ENCODE measurements at places on chromosomes 6 and 20.

- no peak for DNase-seq
Observed at GRCh38 chr6:157292202-157292601, 31.1 kb downstream of the TMEM242 start.

DNA sequence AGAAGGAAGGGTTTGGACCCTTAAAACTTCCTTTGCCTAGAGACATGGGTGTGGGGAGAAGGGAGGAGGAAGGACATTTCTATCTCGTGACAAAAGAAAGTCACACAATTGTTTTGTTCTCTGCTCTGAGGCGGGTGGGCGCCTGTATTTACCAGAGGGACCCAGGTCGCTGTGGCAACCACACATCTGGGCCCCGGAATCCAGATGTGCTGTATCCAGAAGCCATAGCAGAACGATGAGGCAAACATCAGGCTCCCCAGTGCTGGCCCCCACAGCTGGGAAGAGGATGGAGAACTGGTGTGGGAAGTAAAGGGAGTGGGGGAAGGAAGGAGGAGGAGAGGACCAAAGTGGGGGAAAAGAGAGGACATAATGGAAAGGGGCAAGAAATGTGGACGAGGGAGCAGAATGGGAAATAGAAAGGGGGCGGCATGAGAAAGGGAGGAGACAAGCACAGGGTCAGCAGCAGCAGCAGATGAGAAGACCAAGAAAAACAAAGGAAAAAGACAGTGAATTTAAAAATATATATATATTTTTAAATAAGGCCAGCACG lies 3.4 kb upstream of the TNXB start:
- DNase-seq = no peak

DNA sequence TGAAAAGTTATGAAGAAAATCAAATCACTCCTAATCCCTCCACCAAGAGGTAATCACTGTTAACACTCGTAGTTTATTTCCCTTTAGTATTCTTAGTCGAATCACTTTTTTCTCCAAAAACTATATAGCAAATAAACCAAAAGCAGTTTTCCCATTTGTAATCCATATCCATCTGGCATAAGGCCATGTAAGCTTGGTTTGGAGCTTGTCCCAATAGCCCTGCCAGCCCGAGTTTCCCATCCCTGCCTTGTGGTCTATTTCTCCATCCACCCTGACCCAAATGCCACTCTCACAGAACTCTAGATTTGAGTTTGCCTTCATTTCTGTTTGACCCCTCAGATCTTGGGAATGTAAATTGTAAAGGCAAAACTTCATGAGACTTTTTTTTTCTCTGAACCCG lies 71.8 kb upstream of the DSP start:
- no peak for DNase-seq

- no peak for DNase-seq
Observed at GRCh38 chr6:168726312-168726856, 285.4 kb downstream of the SMOC2 start.

- DNase-seq = no peak
Observed at GRCh38 chr6:93858213-93858612, 438.9 kb upstream of the EPHA7 start.

GRCh38 chr20:43506238-43506637 lies 1.3 kb upstream of the L3MBTL1 start:
- no peak for DNase-seq

DNA sequence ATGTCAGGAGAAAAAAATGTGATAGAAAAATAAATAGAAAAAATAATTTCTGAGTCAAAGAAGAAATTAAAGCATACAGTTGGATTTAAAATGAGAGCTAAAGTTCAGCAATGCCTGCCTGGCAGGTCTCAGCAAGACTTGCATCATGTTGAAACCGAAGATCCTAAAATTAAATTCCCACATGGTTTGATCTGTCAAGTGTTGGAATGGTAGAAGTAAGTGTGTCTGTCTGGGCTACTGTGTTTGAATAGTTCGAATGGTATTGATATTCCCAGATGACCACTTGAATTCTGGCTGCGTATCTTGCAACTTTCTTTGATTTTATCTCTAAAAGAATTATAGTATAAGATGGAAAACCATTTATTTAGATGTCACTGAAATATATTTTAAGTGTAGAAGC lies 1349.6 kb downstream of the EPHA7 start:
- no peak for DNase-seq

Data from non-pigmented ciliary epithelial cell (primary cell).